ENCODE measurements at places on chromosomes 13 and 19.

DNA sequence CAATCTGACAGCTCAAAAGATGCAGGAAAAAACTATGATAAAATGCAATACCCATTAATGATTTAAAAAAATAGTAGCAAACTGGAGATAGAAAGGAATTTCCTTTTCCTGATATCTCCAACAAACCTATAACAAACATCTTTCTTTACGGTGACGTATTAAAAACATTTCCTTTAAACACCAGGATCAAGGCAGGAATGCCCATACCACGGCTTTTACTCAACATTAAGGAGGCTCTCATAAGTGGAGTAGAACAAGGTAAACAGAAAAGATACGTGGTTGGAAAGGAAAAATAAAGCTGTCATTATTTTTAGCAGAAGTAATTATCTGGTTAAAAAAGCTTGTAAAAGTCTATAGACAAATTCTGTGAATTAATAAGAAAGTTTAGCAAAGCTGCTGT, 61.1 kb downstream of the MIPEP start:
- DNase-seq, result no peak

- no peak for DNase-seq
Measured at GRCh38 chr19:1674293-1674679, 21.9 kb upstream of the TCF3 start.

GRCh38 chr19:33683881-33684537, 62.3 kb downstream of the CHST8 start:
- no peak for DNase-seq

- DNase-seq, result no peak
Measured at GRCh38 chr13:112556600-112556999, 31.4 kb downstream of the TUBGCP3 start.

- DNase-seq, result no peak
Measured at GRCh38 chr13:41107584-41108014, 25.0 kb downstream of the KBTBD6 start.

DNA sequence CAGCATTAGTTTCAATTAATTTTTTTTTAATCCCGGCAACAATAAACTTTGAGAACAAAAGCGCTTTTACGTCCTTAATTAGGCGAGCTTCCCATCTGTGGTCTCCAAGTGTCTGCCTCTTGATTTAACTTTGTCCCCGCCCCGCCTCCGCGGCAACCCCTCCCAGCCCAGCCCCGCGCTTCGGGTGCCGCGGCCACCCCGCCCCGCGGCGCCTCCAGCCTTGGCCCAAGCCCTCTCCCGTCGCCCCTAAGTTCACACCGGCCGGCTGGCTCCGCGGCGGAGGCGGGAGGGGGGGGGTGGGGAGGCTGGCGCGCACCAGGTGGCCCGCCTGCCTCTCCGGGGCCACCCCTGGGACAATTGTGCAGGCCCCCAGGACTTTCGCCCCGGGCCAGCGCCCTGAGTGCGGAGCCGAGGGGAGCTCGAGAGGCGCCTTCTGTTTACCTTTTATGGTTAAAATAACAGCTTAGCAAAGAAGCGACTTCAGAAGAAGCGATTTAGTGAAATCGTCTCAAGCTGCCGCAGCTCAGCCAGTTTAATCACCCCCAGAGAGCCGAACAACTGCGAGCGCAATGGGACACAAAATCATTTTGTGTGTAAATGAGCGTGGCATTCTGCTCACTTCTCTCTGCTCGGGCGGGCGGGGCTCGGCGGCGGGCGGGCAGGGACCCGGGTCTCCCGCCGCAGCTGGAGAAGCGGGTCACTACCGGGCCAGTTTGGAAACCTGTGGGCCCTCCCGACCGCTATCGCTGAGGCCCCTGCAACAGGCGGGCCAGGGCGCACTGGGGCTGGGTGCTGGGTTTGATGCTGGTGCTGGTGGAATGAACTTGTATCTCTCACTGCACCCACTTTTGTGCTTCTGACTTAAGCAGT, 1.4 kb downstream of the KCTD15 start:
- no peak for DNase-seq

GRCh38 chr13:112457485-112457884, 81.3 kb downstream of the SPACA7 start:
- no peak for DNase-seq

- DNase-seq, result no peak
Measured at GRCh38 chr13:23688336-23688735, 118.1 kb downstream of the TNFRSF19 start.

- no peak for DNase-seq
Measured at GRCh38 chr19:19206938-19207337, 3.7 kb upstream of the NR2C2AP start.

DNA sequence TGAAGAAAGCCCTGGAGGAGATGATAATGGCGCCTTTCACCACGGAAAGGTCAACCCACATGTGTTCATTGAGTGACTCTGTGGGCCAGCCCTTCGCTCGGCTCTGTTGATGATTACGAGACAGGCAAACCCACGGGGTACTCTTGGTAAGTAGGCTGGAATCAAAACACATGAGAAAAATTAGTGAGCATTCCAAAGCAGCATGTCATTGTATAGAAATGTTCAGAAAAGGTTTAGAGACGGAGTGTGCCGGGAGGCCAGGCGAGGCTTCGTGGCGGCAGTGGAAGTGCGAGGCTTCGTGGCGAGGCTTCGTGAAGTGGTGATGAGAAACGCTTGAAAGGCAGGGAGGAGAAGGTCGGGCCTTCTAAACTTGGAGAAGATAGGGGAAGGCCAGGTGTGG, 144.3 kb downstream of the ZNF536 start:
- DNase-seq, result no peak

DNA sequence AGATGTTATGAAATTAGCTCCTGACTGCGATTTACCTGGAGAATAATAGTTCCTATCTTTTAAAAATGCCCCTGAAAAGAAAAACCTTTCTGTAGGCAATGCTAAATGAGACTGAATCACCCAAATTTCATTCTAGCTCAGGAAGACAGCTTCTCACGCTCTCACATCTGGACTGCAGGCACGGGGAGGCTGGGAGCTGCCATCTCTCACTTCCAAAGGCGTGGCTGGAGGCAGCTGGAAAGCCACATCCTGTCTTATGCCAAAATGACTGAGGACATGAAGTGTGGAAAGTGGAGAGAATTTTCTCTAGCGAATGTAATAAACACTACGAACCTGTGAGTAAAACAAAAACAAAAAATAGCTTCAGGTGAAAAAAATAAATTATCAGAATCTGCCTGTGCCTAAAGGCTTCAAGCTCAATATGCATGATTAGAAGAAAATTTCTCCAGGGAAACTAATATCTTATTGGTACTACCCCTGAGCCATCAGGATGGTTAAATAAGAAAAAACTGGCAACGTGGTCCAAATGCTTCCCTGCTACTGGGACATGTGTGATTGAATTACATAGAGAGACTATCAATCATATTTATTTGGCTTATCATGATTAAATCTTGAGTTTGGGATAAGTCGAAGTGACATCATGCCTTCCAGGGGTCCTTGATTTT, 58.1 kb upstream of the UBL3 start:
- DNase-seq, result no peak

DNA sequence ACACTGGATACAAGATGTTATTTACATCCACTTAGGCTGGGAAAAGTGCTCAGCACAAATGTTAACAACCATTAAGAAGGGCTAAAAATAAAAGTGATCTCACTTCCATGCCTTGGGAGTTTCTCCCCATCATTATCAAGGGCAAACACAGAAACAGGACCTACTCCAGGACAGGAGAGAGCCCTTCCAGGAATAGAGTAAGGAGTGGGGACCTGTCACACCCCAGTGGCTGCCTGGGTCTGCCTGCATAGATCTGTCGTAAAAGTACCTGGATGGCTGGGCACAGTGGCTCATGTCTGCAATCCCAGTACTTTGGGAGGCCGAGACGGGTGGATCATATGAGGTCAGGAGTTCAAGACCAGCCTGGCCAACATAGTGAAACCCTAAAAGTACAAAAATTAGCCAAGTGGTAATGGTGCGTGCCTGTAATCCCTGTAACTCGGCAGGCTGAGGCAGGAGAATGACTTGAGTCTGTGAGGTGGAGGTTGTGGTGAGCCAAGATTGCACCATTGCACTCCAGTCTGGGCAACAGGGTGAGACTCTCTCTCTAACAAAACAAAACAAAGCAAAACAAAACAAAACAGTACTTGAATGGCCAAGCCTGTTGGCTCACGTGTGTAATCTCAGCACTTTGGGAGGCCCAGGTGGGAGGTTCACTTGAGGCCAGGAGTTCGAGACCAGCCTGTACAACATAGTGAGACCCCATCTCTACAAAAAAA, 5.6 kb downstream of the ATP8A2 start:
- no peak for DNase-seq

GRCh38 chr13:60584976-60585375, 188.0 kb downstream of the TDRD3 start:
- DNase-seq, result no peak

DNA sequence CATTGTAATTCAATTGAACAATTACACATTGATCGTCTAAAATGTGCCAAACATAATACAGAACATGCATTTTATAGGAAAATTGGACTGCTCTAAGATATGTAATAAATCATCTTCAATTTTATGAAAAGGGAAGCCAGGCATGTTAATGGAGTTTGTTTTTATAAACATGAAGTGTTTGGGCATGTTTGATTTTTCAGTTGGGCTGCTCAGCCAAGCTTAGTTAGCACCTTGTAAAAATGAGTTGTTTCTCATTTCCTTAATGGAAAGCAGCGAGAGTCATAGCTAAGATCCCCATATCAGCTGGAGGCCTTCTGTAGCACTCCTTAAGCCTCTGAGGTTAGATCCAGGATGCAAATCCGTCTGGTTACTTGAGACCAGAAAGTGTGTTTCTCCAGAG, 422.3 kb downstream of the SPRY2 start:
- no peak for DNase-seq

DNA sequence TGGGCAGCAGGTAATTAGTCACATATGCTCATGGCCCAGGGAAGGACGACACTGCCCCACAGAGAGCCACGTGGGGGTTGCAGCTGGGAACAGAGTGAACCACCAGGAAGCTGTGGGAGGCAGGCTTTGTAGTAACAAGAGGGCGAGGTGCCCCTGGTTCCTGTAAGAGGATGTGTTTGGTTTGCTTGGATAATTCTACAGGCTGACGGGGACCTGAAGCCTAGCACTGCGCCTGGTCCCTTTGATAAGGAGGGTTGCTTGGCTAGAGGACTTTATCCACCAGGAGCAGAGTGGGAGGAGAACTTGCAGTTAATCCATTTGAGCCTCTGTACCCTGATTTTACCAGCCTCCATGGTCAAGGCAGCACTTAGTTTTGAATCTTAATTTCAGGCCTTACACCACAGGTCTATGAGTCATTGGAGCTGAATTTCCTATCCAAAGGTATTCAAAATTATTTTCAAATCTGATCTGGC, 67.4 kb upstream of the CLDN10 start:
- DNase-seq, result peak; percentile 83

- DNase-seq, result no peak
Measured at GRCh38 chr13:48569104-48569666, 36.3 kb upstream of the RCBTB2 start.

Measured in inflammatory macrophage treated with lipopolysaccharide for 4 hours (primary cell).